Spinal cord (tissue), 10 donors: ENCODE measurements at places on chromosomes 12 and 14. TPM values are rescaled to one million over a fixed set of nuclear protein-coding genes. Genes with fewer than 3 reads are reported as not detected.

Gene SRRM4
- polyA plus RNA-seq = 22.6 TPM

Gene RTL1
- polyA plus RNA-seq = 1.1 TPM

Gene ADAM21
- polyA plus RNA-seq = 0.30 TPM

Gene HOXC12
- not detected for polyA plus RNA-seq

Gene ITPR2
- 30.9 TPM for polyA plus RNA-seq

Gene CNOT2
- 81.2 TPM for polyA plus RNA-seq

Gene JDP2
- 19.7 TPM for polyA plus RNA-seq

Gene GPR84
- 0.41 TPM for polyA plus RNA-seq

Gene PTHLH
- 4.3 TPM for polyA plus RNA-seq

Gene NOPCHAP1
- polyA plus RNA-seq = 16.2 TPM

Gene SPIC
- not detected for polyA plus RNA-seq

Gene SDR9C7
- not detected for polyA plus RNA-seq

Gene KCNJ8
- polyA plus RNA-seq = 15.5 TPM

Gene ARID2
- 16.3 TPM for polyA plus RNA-seq

Gene ATF7IP
- 42.3 TPM for polyA plus RNA-seq

Gene KRT5
- 0.27 TPM for polyA plus RNA-seq

Gene LALBA
- not detected for polyA plus RNA-seq

Gene RNU6-8
- not detected for polyA plus RNA-seq
